Esophagus squamous epithelium (tissue), 5 donors: ENCODE measurements at places on chromosomes 16 and 17.

DNA sequence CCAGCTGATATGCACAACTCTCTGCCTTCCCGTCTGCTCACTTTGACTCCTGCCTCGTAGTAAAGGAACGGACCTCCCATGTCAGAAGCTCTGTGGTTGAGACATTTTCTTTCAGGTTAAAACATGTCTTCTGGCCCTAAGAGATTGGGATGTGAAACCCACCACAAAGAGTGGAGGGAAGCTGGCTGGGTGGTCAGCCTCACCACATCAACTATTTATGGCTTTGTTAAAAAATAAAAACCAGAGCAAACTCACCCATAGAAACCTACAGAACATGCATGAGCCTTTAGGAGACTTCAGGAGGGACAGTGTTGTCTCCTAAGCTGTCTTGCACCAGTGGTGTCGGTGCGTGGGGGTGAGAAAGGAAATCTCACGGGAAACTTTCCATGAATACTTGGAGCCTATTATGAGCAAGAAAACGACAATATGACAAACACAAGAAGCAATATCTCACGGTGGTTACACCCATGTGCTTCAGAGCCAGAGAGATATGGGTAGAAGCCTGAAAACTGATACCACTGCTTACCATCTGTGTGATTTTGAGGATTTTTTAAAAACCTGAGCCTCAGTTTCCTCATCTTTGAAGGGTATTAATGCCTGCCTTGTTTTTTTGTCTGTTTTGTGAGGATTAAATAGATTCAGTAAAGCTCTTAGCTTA lies 61.7 kb upstream of the XYLT1 start:
- DNase-seq, result no peak

DNA sequence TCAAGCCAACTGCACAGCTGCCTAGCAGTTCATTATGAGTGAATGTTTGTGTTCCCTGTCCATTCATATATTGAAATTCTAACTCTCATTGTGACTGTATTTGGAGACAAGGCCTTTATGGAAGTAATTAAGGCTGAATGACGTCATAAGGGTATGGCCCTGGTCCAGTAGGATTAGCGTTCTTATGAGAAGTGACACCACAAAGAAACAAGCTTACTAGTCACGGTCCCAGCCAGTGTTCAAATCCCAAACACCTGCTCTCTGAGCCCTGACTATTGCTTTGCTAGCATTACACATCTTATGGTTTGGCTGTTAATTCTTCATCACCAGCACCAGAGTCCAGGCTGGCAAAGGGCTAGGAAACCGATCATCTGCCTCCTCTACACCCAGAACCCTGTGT lies 2.2 kb downstream of the ZNF668 start:
- DNase-seq, result no peak

DNA sequence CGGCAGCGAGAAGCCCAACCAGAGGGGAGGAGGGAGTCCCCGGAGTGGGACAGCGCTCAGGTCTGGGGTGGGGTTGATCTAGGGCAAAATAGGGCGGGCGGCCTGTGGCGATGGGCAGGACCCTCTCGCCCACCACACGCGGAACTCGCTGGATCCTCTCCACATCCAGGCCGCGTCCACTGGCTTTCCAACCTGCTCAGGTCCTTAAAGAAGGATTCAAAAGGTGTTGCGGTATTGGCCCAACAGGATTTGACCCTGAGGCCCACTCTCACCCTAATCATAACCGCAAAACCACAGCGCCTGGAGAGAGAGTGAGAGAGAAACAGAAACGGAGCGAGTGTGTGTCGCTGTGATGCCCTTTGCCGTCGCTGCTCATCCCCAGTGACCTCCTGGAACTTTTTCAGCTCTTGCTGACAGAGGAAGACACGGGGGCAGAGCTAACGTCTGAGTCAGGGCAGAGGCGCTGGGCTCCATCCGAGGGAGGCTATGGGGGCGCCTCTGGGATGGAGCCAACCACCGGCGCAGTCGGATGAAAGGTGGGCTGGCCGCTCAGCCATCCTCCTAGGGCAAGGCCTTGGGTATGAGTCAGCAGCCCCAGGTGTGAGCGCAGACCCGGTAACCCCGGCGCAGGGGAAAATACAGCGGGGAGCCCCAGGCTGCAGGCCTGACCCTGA lies 16.7 kb upstream of the OR1F1 start:
- DNase-seq, result no peak

DNA sequence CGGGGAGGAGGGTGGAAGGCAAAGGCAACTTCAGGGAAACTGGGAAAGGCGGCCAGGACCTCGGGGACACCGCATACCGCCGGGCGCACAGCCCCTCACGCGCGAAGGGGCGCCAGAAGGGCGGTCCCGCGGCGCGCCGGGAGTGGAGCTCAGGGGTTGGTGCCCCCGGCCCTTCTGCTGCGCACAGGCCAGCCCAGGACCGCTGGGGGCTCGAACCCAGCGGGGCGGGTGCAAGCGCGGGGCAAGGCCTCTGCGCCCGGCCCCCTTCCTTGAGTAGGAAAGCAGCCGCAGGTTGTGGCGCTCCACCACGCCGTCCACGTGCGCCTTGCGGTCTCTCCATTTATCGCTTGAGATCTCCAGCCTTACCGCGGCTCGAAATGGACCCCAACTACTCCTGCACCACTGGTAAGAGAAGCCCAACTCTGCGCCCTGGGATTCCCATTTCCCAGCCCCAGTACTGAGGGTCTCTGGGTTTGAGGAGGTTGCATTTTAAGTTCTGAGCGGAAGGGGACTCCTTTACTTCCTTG lies 3.0 kb upstream of the MT1A start:
- no peak for DNase-seq

DNA sequence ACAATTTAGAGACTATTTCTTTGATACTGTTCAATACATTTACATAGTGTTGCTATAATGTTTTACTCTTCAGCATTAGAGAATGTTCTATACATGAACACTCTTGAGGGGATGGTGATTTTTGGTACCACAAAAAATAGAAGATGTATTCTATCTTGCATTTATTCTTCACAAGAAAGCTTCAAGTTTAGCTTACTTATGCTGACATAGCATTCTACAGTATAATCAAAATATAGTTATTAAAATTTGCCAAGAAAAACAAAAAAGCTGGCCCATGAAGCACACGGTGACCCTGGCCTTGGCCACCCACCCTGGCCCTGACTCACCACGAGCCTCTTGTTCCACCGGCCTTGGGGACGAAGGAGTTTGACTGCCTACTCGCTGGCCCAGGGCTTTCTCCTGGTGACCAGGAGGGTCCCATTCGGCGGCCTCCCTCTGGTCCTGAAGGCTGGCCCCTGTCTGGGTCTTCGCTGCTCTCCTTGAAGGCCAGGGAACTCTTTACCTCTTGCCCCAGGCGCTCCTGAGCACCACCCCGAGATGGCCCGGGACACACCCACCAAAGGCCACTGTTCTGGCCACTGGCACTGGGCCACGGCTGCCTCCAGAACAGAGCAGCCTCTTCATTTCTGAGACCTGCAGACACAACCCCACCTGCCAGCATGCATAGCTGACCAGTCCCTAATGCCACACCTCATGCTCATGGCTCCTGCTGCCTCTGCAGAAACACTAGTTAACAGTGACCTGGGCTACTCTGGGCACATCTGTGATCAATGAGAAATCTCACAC lies 22.5 kb upstream of the ICAM2 start:
- no peak for DNase-seq

GRCh38 chr16:11801481-11802021 lies 4.5 kb upstream of the ZC3H7A start:
- no peak for DNase-seq
